Left lobe of liver (tissue), 2 donors: ENCODE measurements at places on chromosomes 7 and 10. TPM values are rescaled to one million over a fixed set of nuclear protein-coding genes. Genes with fewer than 3 reads are reported as not detected.
A peak's percentile ranks its signal among the peaks of the same experiment; 100 is the strongest.

GRCh38 chr10:2798336-2799022 is 268.9 kb upstream of the PFKP start:
- no peak for DNase-seq

GRCh38 chr10:70074165-70074564 is 21.5 kb downstream of the MACROH2A2 start:
- no peak for DNase-seq

GRCh38 chr7:4109481-4110110 is 572.5 kb upstream of the FOXK1 start:
- DNase-seq, result no peak

GRCh38 chr10:126437635-126438406 is 49.5 kb upstream of the ADAM12 start:
- no peak for DNase-seq

- peak; percentile 97 for DNase-seq
Measured at GRCh38 chr10:63711867-63712716, 190.9 kb downstream of the REEP3 start.

DNA sequence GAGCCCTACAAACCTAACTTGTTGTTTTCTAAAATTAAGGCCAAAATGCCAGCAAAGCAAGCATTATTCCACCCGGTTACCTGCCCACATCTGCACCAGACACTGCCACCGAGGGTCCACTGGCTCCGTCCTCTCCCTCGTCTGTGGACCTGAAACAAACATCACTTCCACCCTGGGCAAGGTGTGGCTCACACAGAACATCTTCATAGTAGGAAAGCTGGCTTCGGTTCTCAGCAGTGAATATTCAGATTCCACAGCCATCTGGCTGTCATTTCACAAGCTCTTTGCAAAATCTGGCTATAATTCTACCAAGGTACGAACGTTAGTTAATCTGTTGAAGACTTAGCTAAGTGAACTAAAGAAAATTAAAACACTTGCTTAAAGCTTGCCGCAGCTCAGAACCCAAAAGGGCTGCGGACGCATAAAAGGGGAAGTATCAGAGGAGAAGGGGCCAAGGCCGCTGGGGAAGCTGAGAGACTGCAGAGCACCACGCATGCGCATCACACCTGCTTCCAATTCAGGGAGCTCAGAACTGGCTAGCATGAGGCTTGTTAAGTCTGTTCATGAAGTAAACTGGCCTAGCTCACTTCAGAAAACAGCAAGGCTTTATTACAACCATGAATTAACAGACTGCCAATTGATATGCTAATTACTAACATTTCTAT is 46.1 kb downstream of the PTPRN2 start:
- no peak for DNase-seq

DNA sequence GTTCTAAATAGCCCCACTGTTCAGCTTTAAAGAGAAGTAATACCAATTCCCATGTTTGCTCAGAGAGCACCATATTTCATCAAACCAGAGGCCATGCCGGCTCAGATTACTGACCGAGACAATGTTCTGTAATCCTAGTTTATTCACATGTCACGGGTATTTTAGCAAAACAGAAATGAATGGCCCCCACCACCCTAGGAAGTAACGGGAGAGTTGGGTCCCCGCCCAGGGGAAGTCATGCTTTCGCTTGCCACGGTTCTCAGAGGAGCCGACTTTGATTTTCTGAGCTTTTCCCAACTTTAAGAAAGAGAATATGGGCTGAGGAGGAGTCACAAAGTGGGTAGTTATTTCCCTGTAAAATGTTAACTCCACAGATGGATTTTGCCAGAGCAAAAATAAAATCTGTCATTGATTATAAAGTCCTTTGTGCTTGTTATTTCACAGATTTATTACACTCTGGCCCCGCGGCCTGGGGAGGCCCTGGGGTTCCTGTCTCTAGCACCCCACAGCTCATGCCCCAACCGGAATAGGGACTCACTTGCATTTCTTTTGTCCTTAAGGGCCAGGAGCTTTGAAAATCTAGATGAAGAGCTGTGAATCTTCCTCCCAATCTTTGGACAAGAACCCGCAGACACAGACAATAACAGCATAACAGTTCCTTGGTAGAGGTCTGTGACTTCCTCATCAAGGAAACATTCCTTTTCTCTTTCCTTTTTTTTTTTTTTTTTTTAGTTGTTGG is 3.7 kb upstream of the GDF10 start:
- DNase-seq, result no peak

CHST15 gene
- total RNA-seq, result 12.8 TPM

DNA sequence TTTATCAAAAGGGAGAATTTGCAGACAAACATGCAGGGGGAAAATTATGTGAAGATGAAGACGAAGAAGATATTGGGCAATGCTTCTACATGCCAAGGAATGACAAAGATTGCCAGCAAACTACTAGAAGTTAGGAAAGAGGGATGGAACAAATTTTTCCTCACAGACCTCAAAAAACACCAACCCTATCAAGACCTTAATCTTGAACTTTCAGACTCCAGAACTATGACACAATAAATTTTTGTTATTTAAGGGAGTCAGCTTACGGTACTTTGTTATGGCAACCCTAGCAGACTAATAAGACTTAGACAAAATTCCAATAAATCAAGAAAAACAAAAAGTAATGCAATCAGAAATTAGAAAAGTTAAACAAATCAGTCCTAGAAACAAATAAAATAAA is 280.0 kb upstream of the GNAI1 start:
- DNase-seq, result no peak

NKX1-2 gene
- 0.05 TPM for total RNA-seq

DNA sequence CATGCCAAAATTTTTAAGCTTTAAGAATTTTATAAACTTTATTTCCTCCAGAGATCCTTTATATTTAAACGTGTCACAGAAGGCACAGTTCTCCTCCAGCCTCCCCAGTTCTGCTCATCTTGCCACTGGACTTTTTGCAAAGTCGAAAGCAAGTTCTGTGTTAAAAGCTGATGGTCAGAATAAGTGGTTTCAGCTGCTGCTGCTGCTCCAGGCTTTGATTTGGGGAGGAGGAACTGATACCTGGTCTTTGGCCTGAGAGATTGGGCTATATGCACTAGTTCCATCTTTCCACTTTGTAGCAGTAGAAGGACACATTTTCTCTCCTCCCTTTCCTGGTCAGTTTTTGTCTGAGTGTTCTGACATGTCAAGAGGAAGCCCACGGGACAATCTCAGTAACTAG is 435.9 kb upstream of the PHF14 start:
- no peak for DNase-seq

RBP3 gene
- not detected for total RNA-seq

MORN4 gene
- total RNA-seq, result 0.81 TPM

- DNase-seq, result no peak
Measured at GRCh38 chr7:117567781-117568180, 88.0 kb downstream of the CFTR start.

DNA sequence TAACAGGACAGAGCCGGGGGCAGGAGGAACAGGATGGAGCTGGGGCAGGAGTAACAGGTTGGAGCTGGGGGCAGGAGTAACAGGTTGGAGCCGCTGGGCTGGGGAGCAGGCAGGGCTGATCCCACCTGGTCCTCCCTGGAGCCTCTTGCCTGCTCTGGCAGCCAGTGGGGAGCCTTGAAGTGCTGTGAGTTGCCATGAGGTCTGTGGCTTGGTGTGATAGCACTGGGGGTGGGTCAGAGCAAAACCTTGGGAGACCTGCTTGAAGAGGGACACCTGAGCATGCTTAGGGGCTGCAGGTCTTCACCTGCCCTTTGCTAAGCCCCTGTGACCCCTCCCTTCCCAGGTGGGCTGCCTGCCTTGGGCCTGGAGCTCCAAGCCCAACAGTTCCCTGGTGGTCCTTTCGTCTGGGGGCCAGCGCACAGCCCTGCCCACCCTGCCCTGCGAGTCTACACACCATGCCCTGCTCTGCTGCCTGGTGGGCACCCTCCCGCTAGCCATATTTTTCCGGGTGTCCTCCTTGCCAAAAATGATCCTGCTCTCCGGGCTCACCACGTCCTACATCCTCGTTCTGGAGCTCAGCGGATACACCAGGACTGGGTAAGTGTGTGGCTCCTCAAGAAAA is 111.6 kb downstream of the ADCY1 start:
- DNase-seq, result peak; percentile 37

ASCC1 gene
- total RNA-seq, result 27.9 TPM

DNA sequence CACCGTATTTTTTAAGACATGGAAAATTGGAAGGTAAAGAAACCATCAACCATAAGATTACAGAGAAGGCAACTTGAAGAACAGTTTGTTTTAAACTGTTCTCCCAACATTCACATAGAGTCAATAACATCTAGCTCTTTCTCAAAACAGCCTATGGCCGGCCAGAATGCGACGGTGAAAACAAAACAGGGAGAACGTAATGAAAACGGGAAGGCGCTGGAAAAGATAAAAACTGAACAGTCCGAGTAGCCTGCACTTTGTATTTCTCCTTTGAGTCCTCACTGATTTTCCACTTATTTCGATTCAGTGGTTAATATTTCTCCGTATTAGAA is 637 bp downstream of the MICU1 start:
- DNase-seq, result no peak

NXPH1 gene
- not detected for total RNA-seq

- no peak for DNase-seq
Measured at GRCh38 chr7:40866601-40867000, 731.8 kb downstream of the SUGCT start.

LRIT1 gene
- total RNA-seq, result not detected

- no peak for DNase-seq
Measured at GRCh38 chr7:137591421-137591837, 247.9 kb upstream of the PTN start.

GRCh38 chr10:119396008-119396708 is 146.4 kb downstream of the RGS10 start:
- no peak for DNase-seq

DNA sequence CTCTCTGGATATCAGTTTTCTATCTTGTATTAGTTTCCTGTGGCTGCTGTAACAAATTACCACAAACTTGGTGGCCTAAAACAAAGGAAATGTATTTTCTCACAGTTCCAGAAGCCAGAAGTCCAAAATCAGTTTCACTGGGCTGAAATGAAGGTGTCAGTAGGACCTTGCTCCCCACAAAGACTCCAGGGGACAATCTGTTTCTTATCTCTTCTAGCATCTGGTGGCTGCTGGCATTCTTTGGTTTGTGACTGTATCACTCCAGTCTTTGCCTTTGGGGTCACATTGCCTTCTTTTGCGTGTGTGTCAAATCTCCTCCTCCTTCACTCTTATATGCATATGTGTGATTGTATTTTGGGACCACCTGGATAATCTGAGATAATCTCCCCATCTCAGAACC is 153.0 kb upstream of the PRPS1L1 start:
- no peak for DNase-seq

- DNase-seq, result no peak
Measured at GRCh38 chr7:54337466-54337865, 204.7 kb upstream of the VSTM2A start.

GRCh38 chr10:30052062-30052461 is 7.3 kb downstream of the JCAD start:
- DNase-seq, result no peak

DNA sequence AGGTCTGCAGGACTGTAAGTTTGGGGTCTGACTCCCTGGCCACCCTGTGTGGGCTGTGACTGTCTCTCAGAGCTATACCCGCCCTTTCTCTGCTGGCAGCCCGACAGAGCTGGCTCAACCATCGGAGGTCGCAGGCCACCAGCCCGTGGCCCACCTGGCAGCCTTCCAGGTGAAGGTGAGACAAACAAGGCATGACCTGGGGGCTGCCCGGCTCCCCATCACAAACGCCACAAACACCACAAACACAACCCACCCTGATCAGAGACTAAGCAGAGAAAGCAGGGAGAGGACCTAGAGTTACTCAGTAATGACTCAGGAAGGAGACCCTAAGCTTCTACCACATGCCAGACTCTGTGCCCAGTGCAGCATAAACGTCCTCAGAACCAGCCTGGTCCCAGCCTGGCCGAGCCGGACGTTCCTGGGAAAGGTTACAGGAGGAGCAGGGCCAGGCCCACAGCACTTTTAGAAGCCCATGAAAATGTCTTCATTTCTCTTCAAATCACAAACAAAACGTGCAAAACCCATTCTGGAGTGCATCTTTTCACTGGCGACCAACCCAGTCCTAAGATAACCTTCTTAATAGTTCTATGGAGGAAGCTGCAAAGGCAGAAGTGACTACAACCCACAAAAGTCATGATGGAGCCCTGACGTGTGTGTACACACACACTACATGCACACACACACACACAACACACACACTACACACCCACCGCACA is 66.8 kb downstream of the MKI67 start:
- DNase-seq, result peak; percentile 50

GRCh38 chr7:20299647-20300312 is 30.9 kb upstream of the ITGB8 start:
- no peak for DNase-seq

DNA sequence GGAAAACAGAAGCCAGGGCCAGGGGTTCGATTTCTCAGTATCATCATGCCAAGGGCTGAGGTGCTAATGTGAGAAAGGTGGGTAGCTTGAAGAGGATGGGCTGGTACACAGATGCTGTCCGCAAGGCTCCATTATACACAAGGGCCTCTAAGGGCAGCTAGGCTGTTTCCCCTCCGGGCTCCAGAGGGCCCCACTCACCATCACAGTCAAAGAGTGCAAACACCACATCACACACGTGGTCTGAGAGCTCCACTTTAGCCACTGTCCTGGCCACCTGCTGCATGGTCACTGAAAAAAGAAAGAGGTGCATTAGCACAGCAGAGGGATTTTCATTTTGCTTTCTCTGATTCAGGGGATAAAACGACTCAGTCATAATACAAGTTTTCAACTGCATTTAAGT is 20.9 kb upstream of the DNAJB12 start:
- DNase-seq, result no peak

BCL7B gene
- 21.9 TPM for total RNA-seq

DNA sequence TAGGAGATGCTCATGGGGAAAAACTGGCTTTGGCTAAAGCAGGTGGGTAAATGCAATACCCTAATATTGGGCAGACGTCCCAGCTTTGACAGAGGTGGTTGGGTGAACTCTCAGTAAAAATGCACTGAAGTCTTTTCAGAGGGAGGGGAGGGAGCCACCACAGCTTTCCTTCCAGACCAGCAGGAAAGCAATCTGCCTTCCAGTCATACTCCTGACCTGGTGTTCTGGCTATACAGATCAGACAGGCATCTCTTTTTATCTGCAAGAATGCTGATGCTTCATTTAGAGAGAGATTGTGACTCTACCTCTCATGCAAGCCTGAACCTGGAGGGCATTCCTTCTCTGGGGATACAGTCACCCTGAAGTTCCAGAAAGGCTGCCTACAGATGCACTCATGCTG is 52.6 kb upstream of the ICA1 start:
- no peak for DNase-seq
